Activated CD8-positive, alpha-beta memory T cell treated with anti-CD3 and anti-CD28 coated beads, Interleukin-2, amount 10 ng/mL, durations not matched to agents 7 days and 5 days (primary cell): ENCODE measurements at places on chromosomes 5 and 9.
A peak's percentile ranks its signal among the peaks of the same experiment; 100 is the strongest.

GRCh38 chr5:179494774-179495526, 55.4 kb upstream of the RUFY1 start:
- no peak for DNase-seq

DNA sequence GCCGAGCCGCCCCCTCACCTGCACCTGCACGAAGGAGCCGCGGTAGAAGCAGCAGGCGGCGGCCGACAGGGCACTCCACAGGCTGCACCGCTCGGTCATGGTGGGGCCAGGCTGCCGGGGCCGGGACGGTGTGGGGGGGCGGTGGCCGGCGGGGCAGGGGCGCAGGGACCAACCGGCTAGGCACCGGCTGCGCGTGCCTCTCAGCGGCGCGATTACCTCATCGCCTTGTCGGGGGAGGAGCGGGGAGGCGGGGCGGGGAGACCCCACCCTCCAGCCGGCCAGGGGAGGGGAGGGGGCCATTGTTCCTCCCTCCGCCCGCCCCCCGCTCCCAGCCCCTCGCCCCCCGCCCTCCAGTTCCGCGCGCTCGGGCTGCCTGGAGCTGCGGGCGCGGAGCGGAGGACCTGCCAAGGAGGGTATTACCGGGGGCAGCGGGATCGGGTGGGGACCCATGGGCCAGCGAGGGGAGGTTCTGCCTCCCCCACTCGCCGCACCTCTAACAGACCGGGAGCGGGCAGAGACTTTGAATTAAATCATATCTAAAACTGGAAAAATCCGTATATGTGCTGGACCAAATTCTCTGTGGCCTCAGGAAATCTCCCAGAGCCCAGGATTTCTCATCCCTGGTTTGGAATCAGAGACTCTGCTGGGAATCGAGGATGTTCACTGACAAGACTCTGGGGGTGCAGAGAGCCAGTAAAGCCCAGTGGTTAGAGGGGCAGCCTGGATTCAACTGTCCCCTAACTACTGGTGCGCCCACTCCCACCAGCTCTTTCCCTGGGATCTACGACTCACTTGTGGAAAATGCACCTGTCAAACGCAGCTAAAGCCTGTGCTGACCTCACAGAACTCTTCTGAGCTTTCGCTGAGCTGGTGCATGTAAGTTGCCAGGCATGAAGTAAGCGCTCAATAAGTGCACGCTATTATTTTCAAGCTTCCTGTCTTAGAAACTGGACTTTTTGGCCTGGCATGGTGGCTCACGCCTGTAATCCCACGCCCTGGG, 20.3 kb upstream of the TOR2A start:
- no peak for DNase-seq

DNA sequence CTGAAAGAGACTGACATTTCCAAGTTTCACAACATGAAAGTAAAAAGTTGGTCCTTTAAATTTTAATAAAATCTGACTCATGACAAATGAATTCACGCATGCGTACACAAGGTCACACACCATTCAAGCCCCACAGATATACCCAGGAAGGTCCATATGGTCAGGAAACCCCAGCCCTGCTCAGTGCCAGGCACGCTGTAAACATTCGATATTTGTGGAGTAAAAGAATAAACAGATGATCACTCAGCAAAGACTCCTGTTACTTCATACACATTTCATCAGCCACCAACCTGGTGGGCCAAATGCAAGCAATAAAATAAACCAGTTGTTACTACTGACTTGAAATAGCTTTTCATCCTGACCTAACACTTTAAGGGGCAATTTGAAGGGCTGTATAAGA, 158.0 kb upstream of the RETREG1 start:
- no peak for DNase-seq

DNA sequence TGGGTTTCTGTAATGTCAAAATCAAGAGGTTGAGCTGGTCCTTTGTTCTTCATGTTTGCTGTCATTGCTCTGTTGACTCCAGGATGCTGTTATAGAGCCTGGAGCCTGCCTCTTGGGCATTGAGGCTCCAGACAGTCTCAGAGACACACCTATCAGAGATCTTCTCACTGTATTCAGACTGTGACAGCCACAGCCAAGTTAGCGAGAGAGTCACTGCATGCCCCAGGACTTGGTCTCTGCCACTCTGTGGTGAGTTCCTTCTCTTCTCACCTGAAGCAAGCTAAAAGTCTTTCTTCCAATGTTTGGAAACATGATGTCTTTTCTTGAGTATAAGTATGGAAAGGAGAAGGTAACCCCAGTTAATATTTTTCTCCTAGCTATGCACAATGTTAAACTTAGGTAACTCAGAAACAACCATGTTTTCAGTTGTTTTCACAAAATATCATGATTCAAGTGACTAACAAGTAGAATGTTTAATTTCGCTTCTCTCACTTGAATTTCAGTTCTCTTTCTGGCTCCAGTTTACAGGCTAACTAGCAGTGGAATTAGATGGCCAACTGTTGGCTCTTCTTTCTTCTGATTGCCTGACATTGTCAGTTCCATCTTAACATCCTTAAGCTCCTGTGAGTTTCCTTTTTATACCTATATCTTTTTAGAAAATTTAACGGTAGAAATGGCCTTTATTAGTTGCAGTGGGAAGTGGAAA, 20.6 kb upstream of the ZFYVE16 start:
- DNase-seq: no peak

DNA sequence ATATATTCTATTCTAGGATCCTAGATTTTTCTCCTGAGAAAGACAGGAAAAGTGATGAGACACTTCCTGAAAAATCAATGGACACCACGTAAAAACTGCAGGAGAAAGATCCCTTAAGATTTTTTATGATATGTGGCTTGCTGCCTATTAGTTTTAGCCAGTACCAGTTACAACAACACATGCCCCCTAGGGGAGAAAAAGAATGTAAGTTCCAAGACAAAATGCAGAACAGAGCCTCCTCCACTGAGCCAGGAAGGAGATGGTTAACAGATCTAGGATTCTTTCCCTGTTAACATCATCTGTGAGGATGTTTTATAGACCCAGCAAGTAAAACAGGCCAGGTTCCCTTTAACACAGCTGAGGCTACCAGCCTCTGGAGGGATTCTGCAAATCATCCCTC, 574.7 kb downstream of the TLE4 start:
- DNase-seq: no peak

DNA sequence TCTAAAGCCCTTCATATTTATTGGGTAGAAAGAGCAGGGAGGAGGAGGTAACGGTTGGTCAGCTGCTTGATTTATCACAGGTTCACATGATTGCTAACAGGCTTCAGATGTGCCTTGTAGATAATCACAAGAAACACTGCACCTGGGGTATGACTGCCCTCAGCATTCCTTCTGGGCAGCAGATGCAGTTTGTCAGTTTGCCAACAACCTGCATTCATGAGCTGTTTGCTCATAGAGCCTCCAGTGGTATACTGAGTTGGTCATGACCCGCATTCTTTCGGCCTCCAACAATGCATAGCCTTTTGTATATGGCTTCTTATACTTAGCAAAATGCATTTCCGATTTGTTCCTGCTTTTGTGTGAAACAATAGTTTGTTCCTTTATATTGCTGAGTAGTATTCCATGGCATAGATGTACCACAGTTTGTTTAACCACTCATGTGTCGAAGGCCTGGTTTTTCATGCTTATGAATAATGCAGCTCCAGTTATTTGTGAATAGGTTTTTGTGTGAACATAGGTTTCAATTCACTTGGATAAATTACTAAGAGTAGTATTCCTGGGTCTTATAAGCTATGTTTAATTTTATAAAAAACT, 83.6 kb downstream of the ARHGEF28 start:
- DNase-seq: no peak

GRCh38 chr5:76607353-76607871, 15.8 kb downstream of the F2RL2 start:
- no peak for DNase-seq

DNA sequence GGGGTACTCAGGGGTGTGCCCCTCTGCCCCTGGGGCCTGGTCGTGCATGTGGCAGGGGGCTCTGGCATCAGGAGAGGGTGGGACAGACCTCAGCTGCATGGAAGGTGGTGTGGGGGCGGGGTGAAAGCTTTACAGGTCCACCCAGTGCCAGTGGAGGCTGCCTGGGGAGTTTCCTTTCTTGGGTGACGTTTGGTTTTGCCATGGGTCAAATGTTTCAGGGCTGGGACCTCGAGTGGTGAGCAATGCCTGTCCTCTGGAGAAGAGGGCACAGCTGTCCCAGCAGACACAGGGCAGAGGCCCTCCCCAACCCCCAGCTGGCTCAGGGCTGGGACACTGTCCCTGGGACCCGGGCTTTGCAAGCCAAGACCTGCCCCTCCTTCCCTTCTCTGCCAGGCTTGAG, 3.6 kb downstream of the RXRA start:
- no peak for DNase-seq

- DNase-seq: peak; percentile 52
Measured at GRCh38 chr9:105883847-105884246, 189.5 kb downstream of the TMEM38B start.

GRCh38 chr5:167725264-167725663, 566.2 kb upstream of the WWC1 start:
- no peak for DNase-seq

- DNase-seq: no peak
Measured at GRCh38 chr5:113505181-113505580, 8.3 kb upstream of the YTHDC2 start.

DNA sequence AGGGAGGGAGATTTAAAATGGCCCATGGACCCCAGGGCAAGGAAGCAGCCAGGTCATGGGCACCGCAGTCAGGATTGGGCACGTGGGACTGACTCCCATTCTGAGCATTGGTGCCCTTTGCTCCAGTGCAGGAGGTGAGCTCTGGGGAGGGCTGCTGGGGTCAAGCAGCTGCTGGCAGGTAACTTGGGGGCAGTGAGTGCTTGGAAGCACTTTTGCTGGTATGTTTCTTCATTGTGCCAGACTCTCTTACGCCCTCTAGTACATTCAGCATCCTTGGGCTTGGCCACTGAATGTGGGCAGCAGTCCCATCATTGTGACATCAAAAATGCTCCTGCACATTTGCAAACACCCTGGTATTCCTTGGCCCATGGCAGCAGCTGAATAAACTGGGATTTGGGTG, 32.7 kb downstream of the PRRC2B start:
- DNase-seq: no peak

DNA sequence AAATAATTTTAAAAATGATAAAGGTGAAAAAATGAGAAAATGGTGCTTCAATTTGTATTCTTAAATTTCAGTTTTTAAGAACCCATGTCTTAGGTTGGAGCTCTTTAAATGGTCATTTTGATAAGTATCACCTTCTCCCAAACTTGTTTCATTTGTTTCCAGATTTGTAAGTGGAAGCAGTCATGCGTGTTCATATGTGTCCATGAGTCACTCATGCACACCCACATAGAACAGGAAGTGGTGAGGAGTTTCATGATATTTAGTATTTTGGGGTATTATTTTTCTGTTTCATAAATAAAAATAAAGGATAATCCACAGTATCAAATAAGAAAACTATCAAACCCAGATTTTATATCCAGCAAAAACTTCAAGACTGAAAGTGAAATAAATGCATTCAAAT, 570.4 kb upstream of the ST8SIA4 start:
- DNase-seq: no peak

DNA sequence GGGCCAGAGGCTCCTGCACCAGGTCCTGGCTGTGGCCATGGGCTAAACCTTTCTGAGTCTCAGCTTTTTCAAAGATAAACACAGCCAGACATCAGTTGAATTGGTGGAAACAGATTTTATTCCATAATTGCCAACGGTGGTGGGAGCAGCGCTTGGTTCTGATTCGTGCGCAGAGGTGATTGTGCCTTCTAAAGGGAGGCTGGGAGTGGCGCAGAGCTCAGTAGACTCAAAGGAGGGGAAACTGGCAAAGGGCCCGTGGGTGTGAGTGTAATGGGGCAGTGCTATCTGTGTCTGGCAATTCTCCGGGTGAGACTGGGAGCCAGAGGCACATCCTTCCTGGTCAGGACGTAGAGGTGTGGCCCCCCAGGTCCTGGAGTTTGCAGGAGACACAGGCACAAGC, 169.4 kb upstream of the PPP1R26 start:
- no peak for DNase-seq

DNA sequence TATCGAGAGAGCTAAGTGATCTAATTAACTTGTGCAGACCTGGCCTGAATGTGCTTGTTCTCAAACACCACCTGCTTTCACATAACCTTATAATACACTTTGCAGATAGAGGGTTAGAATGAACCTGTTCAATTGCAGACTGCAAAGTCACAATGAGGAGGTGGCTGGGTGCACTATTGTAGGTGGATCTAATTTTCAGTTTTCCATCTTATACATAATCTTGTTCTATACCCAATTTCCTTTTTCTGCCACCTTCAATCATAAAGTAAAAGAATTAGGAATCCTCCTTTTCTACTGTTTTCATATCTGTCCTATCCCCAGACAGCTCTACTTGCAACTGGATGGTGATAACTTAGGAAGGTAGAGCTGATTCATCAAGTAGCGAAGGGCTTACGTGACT, 68.8 kb upstream of the APC start:
- no peak for DNase-seq

DNA sequence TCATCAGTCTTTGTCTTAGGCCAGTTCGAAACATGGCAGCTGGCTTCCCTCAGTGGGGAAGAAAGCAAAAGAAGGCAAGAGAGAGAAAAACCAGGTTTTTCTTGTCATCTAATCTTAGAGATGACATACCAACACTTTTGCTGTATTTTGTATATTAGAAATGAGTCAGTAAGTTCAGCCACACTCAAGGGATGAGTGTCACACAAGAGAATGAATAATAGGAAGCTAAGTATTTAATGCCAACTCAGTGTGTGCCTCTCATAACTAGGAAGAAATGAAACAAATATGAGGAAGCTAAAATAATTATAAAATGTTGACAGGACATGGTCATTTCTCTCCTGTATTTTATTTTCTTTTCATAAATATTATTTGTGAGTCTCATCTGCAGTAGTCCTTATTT, 65.3 kb downstream of the CDH12 start:
- DNase-seq: no peak
